ENCODE measurements at places on chromosomes 7 and 10.

- DNase-seq = no peak
Observed at GRCh38 chr7:102262546-102262945, 24.1 kb upstream of the SH2B2 start.

GRCh38 chr7:83652481-83652880 is 3.5 kb upstream of the SEMA3E start:
- no peak for DNase-seq

DNA sequence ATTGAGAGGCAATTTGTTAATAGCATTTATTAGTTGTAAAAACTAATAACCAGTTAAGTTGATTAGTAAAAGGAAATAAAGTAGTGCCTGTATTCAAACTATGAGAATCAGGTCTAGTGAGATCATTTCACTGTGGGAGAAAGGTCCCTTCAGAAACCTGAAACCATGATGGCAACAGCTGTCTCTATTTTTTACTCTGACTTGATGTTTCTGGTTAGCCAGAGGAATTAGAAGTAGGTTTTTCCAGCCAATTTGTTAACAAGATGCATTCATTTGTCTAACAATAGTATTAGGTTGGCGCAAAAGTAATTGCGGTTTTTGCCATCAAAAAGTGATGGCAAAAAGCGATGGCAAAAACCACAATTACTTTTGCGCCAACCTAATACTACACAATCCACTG is 272.2 kb upstream of the YAE1 start:
- no peak for DNase-seq

DNA sequence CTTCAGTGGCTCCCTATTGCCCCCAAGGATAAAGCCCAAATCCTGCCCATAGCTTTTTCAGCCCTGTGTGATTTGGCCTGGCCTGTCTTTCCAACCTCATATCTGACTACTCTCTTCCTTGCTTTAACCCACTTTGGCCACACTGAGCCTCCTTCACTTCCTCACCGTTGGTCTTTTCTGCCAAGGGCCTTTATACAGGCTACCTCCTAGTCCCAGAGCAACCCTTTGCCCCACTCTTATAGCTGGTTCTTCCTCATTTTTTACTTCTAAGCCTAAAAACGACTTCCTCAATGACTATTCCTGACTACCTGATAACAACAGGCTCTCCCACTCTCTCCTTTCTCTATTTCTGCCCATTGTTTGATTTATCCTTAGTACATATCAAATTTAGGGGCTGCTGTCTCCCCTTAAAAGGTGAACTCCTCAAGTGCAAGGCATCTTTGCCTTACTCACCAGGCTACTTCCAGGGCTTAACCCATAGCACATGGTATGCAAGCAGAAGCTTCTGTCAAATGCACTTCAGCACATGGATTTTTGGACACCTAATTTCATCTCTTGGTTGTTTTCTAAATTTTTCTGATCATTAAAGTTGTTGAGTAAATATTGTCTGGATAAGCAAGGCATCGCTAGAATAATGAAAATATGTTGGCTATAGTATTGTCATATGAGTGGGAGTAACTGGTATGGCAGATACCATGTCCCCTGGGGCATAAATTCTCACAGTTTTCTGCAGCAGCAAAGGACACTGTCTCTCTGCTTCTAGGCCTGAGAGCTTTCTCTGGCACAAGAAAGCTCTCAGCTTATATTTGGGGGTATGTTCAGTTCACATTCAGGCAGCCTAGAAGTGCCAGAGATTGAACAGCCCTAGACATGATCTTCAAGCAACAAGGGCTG is 201.5 kb upstream of the GPR26 start:
- no peak for DNase-seq

Measured in omental fat pad (tissue), 4 donors.